GM12878 (cell line): ENCODE measurements at places on chromosomes 2 and 18. TPM values are rescaled to one million over a fixed set of nuclear protein-coding genes. Genes with fewer than 3 reads are reported as not detected.

The DTNA gene
- 0.40 and 0.54 TPM in 2 replicates for polyA plus RNA-seq

The AMER3 gene
- not detected in 2 replicates for polyA plus RNA-seq

The STK39 gene
- polyA plus RNA-seq, result not detected in 2 replicates

The FER1L5 gene
- polyA plus RNA-seq, result not detected in 2 replicates

The RAD51AP2 gene
- not detected in 2 replicates for polyA plus RNA-seq

The SERPINE2 gene
- 1.5 and 1.7 TPM in 2 replicates for polyA plus RNA-seq

The ALKAL2 gene
- polyA plus RNA-seq, result 0.11 and 0.41 TPM in 2 replicates

The CYP27C1 gene
- not detected in 2 replicates for polyA plus RNA-seq

The ALS2 gene
- polyA plus RNA-seq, result 5.4 and 6.1 TPM in 2 replicates

The ALPI gene
- polyA plus RNA-seq, result not detected in 2 replicates

The POU3F3 gene
- not detected in 2 replicates for polyA plus RNA-seq

The LONRF2 gene
- 0.01 TPM in 1 of 2 replicates, not detected in the other for polyA plus RNA-seq

The UGT1A10 gene
- polyA plus RNA-seq, result not detected in 2 replicates
